ENCODE measurements at places on chromosomes 3 and 15. TPM values are rescaled to one million over a fixed set of nuclear protein-coding genes. Genes with fewer than 3 reads are reported as not detected.

Gene STAC
- total RNA-seq = not detected

Gene LXN
- 13.5 TPM for total RNA-seq

Gene STRIT1
- not detected for total RNA-seq

Gene CDC25A
- total RNA-seq = 30.7 TPM

Gene DAZL
- total RNA-seq = not detected

Gene RARB
- not detected for total RNA-seq

Gene MASP1
- not detected for total RNA-seq

Gene OSBPL10
- 2.6 TPM for total RNA-seq

Gene ALPK3
- 0.30 TPM for total RNA-seq

Gene ISLR2
- not detected for total RNA-seq

Gene CPB1
- not detected for total RNA-seq

Gene GOLGA6L7
- not detected for total RNA-seq

Gene SLC38A3
- not detected for total RNA-seq

Gene ZBBX
- not detected for total RNA-seq

Gene OSTN
- total RNA-seq = not detected

Gene MUSTN1
- total RNA-seq = 1.4 TPM

Gene ITIH4
- total RNA-seq = 9.7 TPM

Gene MCF2L2
- total RNA-seq = 4.3 TPM

Gene STRC
- total RNA-seq = 0.36 TPM

Gene ATXN7
- total RNA-seq = 56.2 TPM

Gene IL17RB
- 63.5 TPM for total RNA-seq

Gene ARL6
- 4.8 TPM for total RNA-seq

Gene CCRL2
- total RNA-seq = 4.1 TPM

Gene MKRN3
- total RNA-seq = 1.7 TPM

Gene NME9
- not detected for total RNA-seq

Gene TMEM62
- 15.8 TPM for total RNA-seq

Gene HOMER2
- total RNA-seq = 38.1 TPM

Gene SIN3A
- total RNA-seq = 100.0 TPM

Gene RPUSD2
- total RNA-seq = 14.2 TPM

Gene ATP13A5
- not detected for total RNA-seq

Gene TM6SF1
- total RNA-seq = 5.1 TPM

Gene KIF15
- total RNA-seq = 43.3 TPM

Gene CLDN1
- total RNA-seq = 0.39 TPM

Gene DGKG
- total RNA-seq = not detected

Gene KBTBD13
- total RNA-seq = not detected

Gene NDUFB4
- total RNA-seq = 128 TPM

Gene CFAP92
- total RNA-seq = not detected

Gene KIF7
- 1.0 TPM for total RNA-seq

Gene GP9
- not detected for total RNA-seq

Gene AMOTL2
- not detected for total RNA-seq

Gene PCYT1A
- 77.1 TPM for total RNA-seq

All from T-helper 2 cell treated with Interferon-gamma antibody and Interleukin-4, amounts not matched to agents 100 ng/mL and 5 ng/mL, for 36 hours (primary cell).